ENCODE measurements at places on chromosomes 1 and 21.

- DNase-seq = no peak
Observed at GRCh38 chr1:192153276-192153675, 5.0 kb upstream of the RGS18 start.

- peak; percentile 28 for DNase-seq
Observed at GRCh38 chr1:54017979-54018378, at the start of gene LDLRAD1. LDLRAD1 (minus strand) TSS chr1:54018186; CDS start chr1:54018112, 74 bp downstream.

- no peak for DNase-seq
Observed at GRCh38 chr1:93827128-93827527, 51.9 kb downstream of the DNTTIP2 start.

GRCh38 chr1:1956101-1956500 is 37.0 kb upstream of the TMEM52 start:
- DNase-seq = no peak

DNA sequence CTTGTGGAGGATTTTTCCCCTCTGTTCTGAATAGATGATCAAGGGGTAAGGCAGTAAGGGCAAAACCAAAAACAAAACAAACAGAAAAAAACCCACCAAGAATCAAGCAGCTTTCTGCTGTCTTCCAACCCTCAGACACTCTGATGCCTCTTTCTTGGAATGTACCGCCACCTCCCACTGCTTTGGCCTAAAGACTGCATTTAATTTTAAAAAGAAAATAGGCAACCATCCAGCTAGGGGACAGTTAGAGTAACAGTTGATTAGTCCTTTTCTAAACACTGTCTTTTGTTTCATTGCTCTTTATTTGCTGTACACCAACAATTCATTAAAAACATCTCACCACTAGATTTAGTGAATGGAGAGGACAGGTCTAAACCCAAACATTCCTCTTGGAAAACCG is 21.5 kb downstream of the WLS start:
- DNase-seq = no peak

DNA sequence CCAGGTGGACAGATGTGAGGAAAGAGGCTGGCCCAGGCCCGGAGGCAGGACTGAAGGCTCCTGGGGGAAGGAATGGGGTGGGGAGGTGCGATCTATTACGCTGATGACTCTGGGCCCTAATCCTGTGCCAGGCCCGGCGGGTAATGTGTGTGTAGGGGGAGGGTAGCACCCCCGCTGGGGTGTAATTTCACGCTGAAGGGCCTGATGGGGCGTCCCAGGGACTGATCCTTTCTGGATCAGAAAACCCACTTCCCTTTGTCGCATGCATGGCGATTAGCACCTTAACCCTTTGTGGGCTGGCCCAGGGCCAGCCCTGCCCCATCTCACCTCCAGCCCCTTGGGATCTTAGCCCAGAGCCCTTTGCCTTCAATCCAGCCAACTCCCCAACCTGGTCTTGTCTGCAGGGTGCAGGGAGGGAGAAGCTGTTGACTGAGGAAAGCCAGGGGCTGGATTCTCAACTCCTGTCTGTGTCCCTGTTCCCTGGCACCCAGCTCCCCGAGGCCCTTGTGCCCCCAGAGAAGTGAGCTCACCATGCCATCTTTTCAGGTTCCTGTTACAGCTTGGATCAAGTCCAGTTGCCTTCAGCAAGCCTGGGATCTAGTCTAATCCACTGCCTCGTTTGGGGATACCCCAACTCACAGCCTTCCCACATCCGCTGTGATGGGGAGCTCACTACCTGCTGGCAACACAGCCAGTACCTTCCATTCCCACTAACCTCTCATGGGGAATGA is 26.0 kb downstream of the KNCN start:
- no peak for DNase-seq

- DNase-seq = no peak
Observed at GRCh38 chr21:14550135-14550534, 4.0 kb upstream of the SAMSN1 start.

All from LoVo (cell line).